ENCODE measurements at places on chromosomes 3 and 15.
A peak's percentile ranks its signal among the peaks of the same experiment; 100 is the strongest.

DNA sequence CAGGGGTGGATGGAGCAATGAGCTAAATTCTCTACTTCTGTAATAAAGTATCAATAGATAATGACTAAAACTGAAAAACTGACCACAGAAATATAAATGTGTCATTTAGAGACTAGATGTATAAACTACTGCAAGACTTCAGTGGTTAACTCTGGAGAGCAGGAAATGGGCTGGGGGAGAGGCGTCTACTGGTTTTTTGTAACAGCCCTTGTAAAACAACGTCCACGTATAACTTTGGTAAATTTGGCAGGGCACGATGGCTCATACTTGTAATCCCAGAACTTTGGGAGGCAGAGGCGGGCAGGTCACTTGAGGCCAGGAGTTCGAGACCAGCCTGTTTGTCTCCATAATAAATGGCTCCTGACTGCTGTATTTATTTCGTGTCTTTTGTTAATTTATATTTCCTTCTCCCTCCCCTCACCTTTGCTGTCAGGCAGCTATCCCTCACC is 12.5 kb downstream of the RAB27A start:
- peak; percentile 76 for DNase-seq

DNA sequence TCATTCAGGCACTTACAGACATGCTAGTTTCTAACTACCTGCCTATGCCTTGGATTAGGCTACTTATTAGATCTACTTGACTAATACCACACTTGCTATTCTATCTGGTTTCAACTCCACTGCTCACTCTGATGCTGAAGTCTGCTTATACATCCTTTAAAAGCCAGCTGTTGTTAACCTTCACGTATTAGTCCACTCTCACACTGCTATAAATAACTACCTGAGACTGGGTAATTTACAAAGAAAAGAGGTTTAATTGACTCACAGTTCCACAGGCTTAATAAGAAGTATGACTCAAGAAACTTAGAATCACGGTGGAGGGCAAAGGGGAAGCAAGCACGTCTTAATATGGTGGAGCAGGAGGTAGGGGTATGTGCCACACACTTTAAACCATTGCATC is 47.7 kb upstream of the ANKRD28 start:
- no peak for DNase-seq

- peak; percentile 88 for DNase-seq
Measured at GRCh38 chr3:47522082-47522987, 8.8 kb upstream of the ELP6 start.

DNA sequence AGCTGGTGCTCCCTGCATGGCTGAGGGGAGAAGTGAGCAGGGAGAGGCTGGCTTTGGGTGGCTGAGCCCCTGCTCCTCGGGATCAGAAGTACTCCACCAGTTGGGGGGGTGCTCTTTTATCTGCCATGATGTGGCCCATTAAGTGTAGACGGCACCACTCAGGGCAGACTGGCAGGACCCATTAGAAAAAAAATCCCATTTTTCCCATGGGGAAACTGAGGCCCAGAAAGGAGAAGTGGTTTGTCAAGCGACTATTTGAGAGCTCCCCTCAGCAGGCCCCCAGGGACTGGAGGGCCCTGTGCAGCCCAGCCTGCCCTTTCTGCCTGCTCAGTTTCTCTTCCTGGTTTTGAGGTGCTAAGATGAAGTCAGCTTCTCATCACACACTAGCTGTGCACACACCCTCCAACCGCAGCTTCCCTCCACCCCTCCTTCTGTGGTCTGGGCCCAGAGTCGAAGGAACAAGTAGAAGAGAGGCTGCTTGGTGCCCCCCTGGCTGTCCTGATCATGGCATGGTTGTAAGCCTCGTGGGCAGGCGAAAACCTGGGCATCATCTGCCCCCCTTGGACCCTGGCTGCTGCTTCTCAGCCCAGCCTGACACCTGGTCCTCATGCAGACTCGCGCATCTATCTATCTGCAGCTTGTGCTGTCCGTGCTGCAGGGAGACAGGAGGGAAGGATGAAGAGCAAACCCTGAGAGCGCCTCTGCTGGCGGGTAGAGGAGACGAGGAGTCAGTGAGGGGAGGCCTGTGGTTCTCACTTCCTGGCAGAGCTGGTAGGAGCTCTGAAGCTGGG is 5.6 kb downstream of the CSK start:
- peak; percentile 85 for DNase-seq

- no peak for DNase-seq
Measured at GRCh38 chr3:81291586-81291985, 469.9 kb downstream of the GBE1 start.

GRCh38 chr3:54698054-54698453 is 229.8 kb downstream of the LRTM1 start:
- DNase-seq, result no peak

DNA sequence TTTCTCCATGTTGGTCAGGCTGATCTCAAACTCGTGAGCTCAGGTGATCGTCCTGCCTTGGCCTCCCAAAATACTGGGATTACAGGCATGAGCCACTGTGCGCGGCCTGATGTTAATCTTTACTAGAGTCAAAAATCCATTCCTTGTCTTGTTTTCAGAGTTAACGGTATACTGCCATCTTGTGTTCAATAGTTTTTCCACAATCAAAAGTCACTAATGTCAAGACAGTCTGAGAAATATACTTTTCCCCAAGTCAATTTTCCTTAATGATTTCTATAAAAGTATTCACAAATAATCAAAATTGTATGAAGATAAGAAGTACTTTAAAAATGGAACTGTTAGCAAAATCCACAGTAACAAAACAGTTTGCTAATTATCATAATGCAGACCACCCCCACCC is 8.5 kb downstream of the CRBN start:
- DNase-seq, result no peak

DNA sequence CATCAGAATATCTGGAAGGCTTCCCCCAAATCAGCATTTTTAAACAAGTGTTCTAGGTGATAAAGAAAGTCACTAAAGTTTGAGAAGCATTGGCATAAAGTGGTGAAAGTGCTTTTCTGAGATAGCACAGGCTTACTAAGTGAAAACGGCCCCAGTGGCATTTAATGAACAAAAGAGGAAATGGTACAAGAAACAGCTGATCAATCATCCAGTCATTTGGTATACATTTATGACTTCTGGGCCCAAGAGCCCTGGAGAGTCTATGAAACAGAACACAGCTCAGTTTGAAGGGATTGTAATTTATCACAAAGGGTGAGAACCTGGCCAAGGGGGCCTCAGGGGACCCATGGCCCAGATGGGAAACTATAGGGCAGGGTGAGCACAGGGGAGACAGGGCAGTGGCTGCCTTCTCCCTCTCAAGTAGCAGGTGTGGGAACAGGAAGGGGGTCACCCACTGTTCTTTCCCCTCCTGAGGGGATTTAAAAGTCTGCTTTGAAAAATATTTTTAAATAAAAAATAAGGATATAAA is 265.5 kb upstream of the ROPN1 start:
- DNase-seq, result no peak

DNA sequence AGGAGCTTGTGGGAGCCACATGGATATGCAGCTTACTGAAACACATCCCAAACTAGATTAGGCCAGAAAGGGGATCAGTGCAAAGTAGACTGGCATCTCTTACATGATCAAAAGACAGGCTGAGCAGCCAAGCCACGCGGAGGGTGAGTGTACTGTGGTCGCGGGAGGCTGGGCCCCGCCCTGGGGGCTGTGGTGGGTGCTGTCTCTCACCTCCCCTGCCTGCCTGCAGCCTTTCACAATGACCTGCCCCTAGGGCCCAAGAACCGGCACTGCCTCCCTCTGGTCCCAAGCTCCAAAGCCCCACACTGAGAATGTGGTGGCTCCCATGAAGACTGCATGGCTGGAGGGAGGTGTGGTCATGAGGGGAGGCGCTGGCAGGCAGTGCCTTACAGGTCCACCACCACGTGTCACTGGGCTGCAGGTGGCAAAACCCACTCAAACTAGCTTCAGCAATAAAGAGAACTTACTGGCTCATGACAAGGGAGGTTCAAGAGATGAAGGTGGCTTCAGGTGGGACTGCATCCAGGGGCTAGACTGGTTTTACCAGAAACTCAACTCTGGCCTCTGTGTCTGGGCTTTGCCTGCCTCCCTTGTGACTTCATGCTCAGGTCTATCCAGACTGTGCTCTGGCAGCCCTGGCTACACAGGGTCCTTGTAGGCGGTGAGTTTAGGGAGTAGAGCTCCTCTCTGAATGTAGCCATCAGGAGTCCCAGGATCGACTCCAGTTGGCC is 27.4 kb upstream of the PLXND1 start:
- no peak for DNase-seq

DNA sequence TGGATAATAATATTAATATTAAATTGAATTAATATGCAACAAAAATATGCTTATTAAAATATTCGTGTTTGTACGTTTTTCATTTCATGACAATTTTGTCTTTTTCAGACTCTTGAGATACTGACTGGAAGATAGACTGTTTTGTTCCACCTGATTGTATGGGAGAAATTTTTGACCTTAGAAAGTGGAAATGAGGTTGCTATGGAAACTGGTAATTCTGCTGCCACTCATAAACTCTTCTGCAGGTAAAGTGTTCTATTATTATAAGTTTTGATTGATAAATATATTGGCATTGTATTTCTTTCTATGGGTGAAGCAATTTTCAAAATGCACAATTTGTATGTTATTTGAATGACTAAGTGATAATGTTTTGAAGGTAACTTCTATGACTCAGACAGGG is 55.0 kb downstream of the CNTN6 start:
- DNase-seq, result no peak

- DNase-seq, result no peak
Measured at GRCh38 chr3:51992017-51992682, 3.5 kb downstream of the RPL29 start.

DNA sequence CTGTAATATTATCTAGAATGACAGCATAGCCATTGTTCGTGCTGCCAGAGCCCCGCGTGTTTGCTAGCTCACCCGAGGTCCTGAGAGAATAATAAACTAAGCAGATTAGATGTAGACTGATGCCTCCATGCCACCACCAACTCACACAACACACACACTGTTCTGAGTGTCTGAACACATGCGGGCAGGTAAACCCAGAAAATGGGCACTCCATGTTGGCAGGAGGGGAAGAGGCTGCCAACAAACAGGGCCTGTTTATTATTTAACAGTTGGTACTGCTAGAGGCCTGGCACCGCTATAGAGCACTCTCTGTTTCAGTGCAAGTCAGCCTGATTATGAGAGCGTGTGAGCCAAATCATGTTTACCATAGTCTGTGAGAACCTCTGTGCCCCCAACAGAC is 299.0 kb downstream of the ZBTB20 start:
- DNase-seq, result no peak

DNA sequence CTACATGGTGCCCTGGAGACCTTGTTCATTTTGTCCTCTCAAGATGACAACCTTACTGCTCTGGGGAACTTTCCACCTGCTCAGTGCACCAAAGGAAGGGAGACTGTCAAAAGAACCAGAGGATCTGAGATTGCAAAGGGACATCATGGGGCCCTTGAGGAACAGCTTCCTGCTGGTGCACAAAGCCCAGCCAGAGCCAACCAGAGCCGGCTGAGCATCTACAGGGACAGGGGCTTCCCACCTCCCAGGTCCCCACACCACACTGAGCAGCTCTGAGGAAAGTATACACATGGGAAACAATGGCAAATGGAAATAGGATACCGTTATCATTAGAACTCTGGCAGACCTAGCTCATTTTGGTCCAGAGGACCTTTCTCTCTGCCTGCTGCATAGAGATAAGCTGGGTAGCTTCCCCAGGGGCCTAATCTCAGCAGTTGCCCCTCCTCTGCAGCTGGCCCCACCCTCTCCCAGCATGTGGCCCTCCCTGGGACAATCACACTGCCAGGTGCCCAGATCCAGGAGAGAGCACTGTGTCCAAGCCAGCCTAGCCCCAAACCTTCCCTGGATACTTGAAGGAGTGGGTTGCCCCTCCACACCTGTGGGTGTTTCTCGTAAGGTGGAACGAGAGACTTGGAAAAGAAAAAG is 123.4 kb upstream of the PRR20G start:
- no peak for DNase-seq

GRCh38 chr15:81268881-81269601 is 54.9 kb downstream of the STARD5 start:
- DNase-seq, result no peak

GRCh38 chr15:41125063-41125669 is 9.1 kb upstream of the INO80 start:
- no peak for DNase-seq

DNA sequence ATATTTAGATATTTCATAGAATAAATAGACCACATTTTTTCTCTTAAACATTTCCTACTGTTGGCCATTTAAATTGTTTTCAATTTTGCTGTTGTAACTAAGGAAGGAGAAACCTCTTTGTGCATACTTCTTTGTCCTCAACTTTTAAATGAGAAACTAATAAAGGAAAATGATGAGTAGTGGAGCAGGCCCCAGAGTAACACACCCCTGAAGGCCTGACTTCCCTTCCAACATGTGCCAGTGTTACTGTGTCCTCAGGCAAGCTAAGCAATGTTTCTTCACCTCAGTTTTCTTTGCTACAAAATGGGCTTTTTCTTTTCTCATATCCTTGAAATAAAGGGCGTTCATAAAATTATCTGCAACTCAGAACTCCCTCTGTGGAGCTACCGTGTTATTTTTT is 53.7 kb downstream of the RPL22L1 start:
- DNase-seq, result no peak

- no peak for DNase-seq
Measured at GRCh38 chr15:59741274-59741906, 52.3 kb upstream of the BNIP2 start.
